ENCODE measurements at places on chromosomes 7 and 10.
A peak's percentile ranks its signal among the peaks of the same experiment; 100 is the strongest.

GRCh38 chr10:100970076-100970913 is 991 bp downstream of the SEMA4G start:
- DNase-seq: no peak

DNA sequence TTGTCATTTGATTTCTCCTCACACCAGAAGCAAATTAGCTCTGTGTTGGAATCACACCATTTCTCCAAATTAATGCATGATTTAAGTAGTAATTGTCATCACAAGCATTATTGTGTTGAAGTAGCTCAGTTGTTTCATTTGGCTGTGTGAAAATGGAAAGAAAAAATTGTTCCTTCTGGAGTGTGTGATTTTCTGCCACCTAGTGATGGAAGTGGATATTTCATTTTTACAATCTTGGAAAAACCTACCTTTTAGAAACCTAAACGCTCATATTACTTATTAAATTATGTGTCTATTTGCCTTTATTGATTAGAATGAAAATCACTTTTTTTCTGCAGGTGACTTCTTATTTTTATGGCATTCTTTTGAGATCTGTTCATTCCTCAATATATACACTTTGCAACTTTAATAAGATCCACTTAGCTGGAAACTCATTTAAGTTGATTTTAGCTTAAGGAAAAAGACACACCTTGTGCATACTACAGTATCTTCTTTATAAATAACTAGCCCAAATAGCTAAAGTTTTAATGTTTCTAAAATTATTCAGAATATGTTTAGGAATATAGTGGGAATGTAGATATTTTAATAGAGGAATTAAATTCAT is 50.0 kb downstream of the SRI start:
- DNase-seq: no peak

- peak; percentile 59 for DNase-seq
Measured at GRCh38 chr7:28922624-28923331, 35.4 kb downstream of the TRIL start.

GRCh38 chr7:139813151-139813550 is 15.9 kb upstream of the TBXAS1 start:
- DNase-seq: no peak

GRCh38 chr10:83605783-83606630 is 533.3 kb upstream of the GHITM start:
- no peak for DNase-seq

Data from MV-4-11 (cell line).